Common myeloid progenitor, CD34-positive (primary cell): ENCODE measurements at places on chromosomes 4 and X.
A peak's percentile ranks its signal among the peaks of the same experiment; 100 is the strongest.

DNA sequence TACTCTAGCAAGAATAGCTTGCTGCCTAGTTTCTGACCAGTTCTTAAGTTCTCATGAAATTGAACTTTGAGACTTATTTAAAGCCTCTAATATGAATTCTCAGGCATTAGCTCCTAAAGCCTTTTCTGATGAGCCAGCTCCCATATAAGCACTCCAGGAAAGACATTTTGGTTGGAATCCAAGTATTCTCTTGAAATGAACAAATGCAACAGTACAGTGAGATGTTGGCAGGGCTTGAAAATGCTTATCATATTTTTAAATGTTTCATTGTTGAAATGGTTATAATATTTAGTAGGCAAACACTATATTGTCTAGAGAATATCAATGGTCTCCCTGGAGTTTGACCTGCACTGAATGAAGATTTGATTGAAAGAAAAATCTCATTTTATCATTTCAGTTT is 240.3 kb downstream of the ANK2 start:
- no peak for DNase-seq

GRCh38 chr4:20370274-20370673 is 118.6 kb downstream of the SLIT2 start:
- DNase-seq = no peak

DNA sequence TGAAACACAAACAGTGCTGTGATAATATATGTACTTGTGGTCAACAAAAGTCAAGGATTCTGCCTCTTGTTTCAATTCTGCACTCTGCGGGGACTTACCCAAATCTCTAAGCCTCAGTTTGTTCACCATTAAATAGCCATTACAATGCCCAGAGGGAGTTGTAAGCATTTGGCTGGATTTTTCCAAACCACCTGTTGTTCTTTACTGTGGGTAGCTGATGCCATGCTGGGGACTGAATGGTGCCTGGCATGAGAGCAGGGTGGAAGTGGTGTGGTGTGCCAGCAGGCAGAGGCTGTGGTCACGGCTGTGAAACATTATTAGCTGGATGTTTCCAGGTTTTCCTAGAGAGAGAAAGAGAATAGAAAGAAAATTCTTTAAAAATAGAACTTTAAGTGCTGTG is 60.7 kb upstream of the PAK3 start:
- no peak for DNase-seq

DNA sequence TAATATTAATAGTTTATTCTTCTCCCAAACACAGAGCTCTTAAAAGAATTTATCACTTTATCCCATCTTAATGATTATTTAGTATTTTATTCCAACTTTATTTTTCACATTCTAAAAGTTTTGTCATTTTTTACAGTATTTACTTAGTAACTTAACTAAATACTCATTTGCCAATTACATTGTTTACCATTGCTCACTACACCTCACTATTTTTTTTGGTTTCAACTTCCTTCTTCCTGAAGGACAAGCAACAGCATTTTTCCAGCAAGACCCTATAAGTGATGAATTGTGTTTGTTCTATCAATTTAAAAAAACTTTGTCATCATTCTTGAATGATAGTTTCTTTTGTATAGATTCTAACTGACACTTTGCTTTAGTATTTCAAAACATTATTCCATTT is 19.4 kb upstream of the SRD5A3 start:
- no peak for DNase-seq

DNA sequence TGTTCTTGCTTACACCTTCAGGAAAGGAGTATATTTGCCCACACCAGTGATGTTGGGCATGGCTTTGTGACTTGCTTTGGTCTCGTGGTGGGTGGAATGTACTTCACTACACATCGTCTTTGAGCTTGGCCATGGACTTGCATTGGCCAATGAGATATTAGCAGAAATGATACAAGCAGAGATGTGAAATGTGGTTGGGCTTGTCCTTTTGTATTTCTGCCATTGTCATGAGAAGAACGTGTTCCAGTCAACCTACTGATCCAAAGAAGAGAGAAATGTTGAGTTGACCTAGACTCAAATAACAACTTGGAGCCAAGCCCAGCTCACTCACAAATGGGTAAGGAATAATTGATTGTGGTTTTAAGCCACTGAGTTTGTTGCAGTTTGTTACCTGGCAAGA is 138.4 kb upstream of the ARX start:
- no peak for DNase-seq

- DNase-seq = no peak
Observed at GRCh38 chr4:12545812-12546211, 938.3 kb downstream of the RAB28 start.

GRCh38 chrX:23493941-23494374 is 159.3 kb downstream of the PTCHD1 start:
- DNase-seq = peak; percentile 95

GRCh38 chr4:48329193-48329592 is 12.1 kb upstream of the SLAIN2 start:
- DNase-seq = no peak

- peak; percentile 70 for DNase-seq
Observed at GRCh38 chrX:16123222-16123786, at the start of gene GRPR. Gene GRPR (plus strand): TSS chrX:16123565. CDS start chrX:16123954, 389 bp downstream.

GRCh38 chrX:21438792-21439191 is 64.6 kb downstream of the CNKSR2 start:
- peak; percentile 68 for DNase-seq

DNA sequence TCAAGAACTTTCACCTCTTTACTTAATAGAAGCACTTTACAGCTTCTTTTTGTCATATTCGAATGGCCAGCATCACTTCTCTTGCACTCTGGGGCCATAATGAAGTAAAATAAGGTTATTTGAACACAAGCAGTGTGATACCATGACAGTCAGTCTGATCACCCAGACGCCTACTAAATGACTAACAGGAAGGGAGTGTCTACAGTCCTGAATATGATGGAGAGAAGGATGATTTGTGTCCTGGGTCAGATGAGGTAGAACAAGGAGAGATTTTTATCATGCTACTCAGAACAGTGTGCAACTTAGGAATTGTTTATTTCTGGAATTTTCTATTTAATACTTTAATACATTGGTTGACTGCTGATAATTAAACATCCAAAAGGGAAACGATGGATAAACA is 284.2 kb upstream of the F9 start:
- no peak for DNase-seq

GRCh38 chr4:74543983-74544382 is 99.0 kb downstream of the AREG start:
- DNase-seq = no peak

GRCh38 chrX:41799661-41800060 is 75.7 kb downstream of the GPR82 start:
- no peak for DNase-seq

- DNase-seq = no peak
Observed at GRCh38 chr4:90443231-90443630, 316.0 kb downstream of the CCSER1 start.

DNA sequence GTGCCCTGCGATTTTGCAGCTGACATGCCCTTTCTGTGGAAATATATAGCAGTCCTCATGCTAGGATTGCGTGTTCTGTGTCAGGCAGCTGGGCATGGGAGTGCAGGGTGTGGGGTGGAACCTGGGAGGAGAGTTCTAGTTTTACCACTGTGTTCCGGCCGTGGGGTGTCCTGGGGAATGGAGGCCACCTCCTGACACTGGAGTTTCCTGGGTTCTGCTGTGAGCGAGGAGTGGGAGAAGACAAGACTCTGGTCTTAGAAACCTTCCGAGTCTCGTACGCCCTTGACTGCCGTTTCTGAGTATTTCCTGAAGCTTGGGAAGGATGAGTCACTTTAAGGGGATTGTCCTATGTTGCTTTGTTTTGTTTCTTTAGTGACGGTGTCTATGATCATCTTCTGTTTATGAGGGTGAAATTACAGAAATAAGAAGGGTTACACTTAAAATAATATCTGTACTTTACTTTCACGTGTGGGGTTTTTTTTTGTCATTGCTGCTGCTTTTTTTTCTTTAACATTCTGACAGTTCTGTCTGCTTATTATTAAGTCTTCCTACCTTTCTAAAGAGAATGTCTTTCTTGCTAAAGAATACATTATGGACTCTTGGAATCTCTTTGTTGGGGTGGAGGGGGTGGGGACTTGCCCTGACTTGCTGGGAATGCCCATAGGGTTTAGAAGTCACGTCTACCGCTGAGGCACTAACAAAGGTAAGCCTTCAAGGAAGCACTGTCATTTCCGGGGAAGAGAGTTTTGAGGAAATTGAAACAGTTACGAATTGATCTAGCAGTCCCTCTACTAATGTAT is 19.1 kb downstream of the CD99 start:
- peak; percentile 69 for DNase-seq

- DNase-seq = no peak
Observed at GRCh38 chrX:142978130-142978684, 47.5 kb upstream of the SPANXN4 start.

GRCh38 chrX:151929126-151929525 is 16.4 kb downstream of the MAGEA4 start:
- DNase-seq = no peak

- DNase-seq = no peak
Observed at GRCh38 chrX:132165651-132166050, 37.8 kb upstream of the FRMD7 start.

DNA sequence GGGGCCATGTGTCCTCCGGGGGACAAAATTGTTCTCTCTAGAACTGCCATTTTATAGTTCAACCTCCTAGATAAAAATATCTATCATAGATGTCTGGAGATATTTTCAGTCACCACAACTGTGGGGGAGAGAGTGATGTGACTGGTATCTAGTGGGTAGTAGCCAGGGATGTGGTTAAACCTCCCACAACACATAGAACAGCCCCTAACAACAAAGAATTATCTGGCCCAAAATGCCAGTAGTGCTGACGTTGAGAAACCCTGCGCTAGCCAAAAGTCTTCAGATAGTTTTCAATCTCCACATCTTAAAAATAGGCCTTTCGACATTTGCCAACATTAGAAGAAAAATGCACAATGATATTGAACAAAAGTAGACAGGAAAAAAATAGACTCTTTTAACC is 19.0 kb upstream of the SUPT20HL2 start:
- no peak for DNase-seq

DNA sequence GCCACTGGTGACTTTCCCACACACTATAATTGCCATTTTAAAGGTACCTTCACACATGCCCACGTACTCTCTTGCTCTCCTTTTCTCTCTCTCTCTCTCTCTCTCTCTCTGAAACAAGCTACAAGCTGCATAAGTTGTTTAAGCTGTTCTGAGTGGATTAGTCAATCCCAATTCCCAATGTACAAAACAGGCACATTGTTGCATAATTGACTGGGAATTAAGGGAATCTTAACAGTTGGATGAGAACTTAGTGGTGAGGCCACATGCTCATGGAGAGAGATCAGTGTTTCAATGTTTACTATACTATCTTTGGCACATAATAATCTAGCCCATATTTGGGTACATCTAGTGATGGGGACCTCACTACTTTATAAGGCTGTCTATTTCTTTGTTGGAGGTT is 123.3 kb downstream of the ARHGEF9 start:
- DNase-seq = no peak

DNA sequence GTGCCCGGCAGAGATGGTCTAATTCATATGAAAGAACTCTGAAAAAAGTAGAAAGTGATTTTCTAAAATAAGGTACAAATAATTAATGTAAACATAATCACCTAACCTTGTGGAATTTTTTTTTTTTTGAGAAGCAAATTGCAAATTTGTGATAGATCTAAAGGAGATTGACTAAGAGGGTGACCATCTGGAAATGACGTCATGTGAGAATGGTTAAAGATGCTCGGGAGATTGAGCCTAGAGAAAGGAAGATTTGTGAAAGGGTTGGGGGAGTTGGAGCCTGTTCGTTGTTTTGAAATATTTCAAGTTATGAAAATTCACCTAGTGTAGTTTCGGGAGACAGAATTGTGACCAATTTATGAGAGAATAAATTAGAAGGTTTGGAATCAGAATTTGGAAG is 115.7 kb upstream of the ANK2 start:
- DNase-seq = no peak

DNA sequence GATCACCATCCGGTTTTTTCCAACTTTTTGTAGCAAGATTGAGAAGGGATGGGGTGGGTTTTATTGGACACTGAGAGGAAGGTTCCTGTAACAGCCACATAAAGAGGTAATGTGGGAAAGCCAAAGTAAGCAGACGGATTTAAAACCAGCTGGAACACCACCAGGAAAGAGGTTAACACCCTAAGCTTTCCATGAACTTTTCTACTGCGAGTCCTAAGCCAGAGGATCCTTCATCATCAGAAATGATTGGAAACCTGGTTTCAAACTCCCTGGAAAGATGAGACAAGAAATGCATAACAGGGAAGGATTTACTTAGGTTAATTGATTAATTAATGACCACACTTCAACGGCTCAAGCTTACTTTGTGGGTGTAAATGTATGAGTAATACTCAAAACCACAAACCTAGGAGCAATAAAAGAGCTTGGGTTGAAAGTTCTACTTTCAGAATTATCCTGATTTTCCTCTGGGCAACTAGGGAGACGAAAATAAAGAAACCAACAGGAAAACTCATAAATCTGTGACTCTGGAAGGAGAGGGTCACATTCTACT is 91.5 kb downstream of the COX18 start:
- DNase-seq = no peak

DNA sequence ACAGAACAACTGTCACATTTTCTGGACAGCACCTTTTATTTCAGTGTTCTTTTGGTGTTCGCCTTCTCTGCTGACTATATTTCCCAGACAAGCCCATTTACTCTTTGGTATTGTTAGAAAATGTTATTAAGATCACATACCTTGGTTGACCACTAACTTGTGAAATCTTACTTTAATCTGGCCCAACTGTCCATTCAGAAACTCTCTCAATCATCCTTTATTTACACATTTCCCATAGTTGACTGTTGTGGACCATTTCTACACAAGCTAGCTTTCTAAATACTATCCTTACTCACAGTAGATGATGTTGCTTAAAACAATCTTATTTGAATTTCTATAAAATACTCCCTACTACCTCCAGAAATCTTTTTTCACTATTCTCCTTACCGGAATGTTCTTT is 64.7 kb downstream of the QRFPR start:
- DNase-seq = no peak

DNA sequence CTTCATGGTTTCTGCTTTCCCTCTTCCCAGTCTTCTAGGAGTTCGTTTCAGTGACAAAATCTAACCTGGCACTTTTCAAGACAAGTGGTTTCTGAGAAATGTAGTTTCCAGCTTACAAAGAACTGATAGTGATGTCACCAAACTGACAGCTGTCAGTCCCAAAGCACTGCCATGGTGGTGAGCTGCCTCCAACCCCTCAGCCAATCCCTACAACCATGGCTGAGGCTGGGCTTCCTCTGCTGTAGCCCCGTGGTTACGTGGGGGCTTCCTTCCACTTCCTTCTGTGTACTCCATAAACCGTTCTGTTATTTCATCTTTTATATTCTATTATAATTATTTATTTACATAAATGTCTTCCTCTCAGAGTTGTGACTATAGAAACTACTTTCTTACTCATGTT is 198.6 kb upstream of the AGA start:
- no peak for DNase-seq

GRCh38 chrX:95703696-95704095 is 980.9 kb upstream of the DIAPH2 start:
- DNase-seq = no peak

DNA sequence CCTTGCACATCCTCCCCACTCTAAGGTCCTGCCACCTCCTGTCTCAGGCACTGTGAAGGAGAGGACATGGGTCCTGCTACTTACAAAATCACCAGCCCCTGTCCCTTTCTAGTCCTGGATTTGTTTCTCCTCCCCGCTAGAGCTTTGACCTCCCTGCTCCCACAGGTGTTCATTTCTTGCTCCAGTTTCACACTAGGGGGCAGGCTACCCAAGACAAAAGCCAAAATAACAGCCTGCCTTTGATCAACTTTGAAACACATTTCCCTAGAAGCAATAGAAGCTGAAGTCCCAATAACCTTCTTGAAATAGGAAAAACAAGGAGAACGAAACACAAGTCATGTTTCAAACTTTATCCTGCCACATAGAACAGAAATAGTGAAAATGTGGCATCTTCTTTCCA is 164.4 kb downstream of the QDPR start:
- DNase-seq = peak; percentile 27

- no peak for DNase-seq
Observed at GRCh38 chrX:35017284-35017683, 74.7 kb downstream of the FAM47B start.
